ENCODE measurements at places on chromosomes 6 and 20.
A peak's percentile ranks its signal among the peaks of the same experiment; 100 is the strongest.

- peak overlapping the region; percentile 98 for H3K4me3 ChIP-seq
- H3K36me3 ChIP-seq: peaks cover 22% of the 10 kb centered on the region
- H3K27me3 ChIP-seq: peaks cover 2% of the 10 kb centered on the region
- peak overlapping the region; percentile 100 for H3K27ac ChIP-seq
- DNase-seq: no peak
Observed at GRCh38 chr6:33118525-33119123, 42.8 kb downstream of the HLA-DPB1 start.

- H3K4me1 ChIP-seq: peaks cover 59% of the 10 kb centered on the region
- no peaks in the 10 kb centered on the region for H3K36me3 ChIP-seq
- peak within 1 kb of the TSS; percentile 98 for H3K27ac ChIP-seq
- peaks cover 52% of the 10 kb centered on the region for H3K27me3 ChIP-seq
- peak; percentile 81 for DNase-seq
Observed at GRCh38 chr6:122789182-122790027, at the start of gene SMPDL3A. Gene SMPDL3A (plus strand): TSS chr6:122789258. CDS start chr6:122789347, 89 bp downstream.

DNA sequence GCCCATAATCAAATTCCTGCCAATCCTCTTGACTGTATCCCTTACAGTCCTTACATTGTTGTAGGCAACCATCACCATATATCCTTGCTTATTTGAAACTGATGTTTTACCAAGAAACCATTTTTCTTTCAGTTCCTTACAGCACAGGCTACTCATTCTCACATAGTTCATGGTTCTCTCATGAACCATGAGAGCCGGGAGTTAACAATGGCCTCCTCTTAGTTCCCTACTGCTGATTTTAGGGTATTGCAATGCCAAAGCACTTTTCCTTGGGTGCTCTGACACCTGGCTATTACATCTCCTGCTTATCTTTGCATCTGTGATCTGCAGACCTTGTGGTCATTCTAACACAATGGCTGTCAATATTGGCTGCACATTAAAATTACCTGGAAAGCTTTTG lies 133.4 kb downstream of the MYB start:
- H3K4me1 ChIP-seq: 0 out of 2 replicates have a peak, but pooled peaks cover 3% of the 10 kb centered on the region
- DNase-seq: no peak
- no peaks in the 10 kb centered on the region for H3K36me3 ChIP-seq
- H3K27ac ChIP-seq: no peak overlapping the region
- no peak overlapping the region for H3K4me3 ChIP-seq

DNA sequence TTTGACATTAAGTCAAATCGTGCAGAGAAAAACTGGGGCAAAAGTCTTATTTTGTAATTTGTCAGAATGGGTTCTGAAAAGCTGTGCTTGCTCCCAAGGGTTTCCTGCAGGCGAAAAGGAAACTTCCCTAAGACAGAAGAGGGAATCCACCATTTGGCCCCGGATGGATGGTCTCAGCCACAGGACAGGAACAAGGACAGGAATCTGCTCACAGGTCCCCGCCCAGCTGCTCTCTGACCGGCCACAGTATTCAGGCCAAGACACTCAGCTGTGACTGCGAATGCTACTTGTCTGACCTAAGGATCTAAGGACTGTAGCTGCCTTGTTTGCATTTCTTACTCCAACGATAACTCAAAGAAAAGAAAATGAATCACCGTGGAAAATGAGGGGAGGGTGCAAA lies 197.0 kb downstream of the BMP7 start:
- no peak overlapping the region for H3K4me3 ChIP-seq
- peaks cover 55% of the 10 kb centered on the region for H3K4me1 ChIP-seq
- no peaks in the 10 kb centered on the region for H3K36me3 ChIP-seq
- H3K27me3 ChIP-seq: peaks cover 53% of the 10 kb centered on the region
- DNase-seq: no peak

DNA sequence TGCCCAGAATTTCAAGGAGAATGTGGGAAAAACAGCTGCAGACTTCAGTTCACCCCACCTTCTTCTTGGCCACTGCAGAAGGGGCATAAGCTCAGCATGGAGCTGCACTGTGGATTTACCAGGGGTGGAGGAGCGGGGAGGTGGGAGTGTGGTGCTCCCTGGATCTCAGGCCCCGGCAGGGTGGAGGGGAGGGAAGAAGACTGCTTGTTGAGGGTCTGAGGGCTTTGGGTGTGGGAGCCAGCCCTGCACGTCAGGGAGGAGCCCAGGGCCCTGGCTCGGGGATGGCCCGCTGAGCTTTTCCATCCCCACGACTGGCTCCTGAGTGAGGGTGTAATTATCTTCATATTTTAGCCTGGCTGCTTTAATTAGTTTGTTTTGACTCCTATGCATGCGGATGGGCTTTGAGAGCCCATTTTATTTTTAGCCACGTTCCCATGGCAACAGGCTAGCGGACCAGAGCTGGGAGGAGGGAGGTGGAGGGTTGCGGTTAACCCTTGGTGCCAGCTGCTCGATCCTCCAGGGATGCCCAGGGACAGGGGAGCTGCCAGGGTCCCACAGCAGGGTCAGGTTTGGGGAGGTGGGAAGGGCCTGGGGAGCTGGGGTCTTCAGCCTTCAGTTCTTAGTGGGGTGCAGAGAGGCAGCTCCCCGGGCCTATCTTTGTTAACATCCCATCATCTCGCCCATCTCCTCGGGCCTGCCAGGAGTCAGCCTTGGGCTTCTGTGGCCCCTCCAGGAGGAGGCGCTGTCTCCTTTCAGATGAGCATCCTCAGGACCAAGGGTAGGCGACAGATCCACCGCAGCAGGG lies 68.2 kb downstream of the RAB44 start:
- H3K4me3 ChIP-seq: no peak overlapping the region
- H3K36me3 ChIP-seq: no peaks in the 10 kb centered on the region
- H3K27ac ChIP-seq: no peak overlapping the region
- DNase-seq: peak; percentile 91

DNA sequence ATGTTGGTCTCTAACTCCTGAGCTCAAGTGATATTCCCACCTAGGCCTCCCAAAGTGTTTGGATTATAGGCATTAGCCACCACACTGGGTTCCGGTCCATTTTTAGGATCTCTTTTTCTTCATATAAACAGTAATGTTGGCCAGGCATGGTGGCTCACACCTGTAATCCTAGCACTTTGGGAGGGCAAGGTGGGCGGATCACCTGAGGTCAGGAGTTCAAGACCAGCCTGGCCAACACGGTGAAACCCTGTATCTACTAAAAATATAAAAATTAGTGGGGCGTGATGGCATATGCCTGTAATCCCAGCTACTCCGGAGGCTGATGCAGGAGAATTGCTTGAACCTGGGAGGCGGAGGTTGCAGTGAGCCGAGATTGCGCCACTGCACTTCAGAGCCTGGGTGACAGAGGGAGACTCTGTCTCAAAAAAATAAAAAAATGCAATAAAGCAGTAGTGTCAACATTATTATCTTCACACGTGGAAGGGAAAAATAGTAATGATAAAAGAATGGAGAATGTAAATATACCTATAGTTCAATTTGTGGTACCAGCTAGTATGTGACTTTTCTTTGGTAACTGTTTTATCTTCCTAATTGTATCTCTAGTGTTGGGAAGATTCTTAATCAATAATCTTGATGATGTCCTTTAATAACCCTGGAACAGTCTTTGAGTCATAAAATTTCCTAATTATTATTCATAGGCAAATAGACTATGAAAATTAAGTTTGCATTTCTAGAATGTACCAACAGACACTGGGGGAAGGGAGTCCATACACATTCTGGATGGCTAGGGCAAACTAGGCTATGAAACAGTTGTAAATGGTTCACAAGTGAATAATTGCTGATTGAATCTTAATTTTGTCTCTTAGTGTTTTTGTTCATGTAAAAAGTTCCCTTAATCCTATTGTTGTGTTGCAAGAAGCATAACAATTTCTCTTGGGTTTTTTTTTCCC lies 3.6 kb downstream of the PARD6B start:
- peaks cover 51% of the 10 kb centered on the region for H3K4me1 ChIP-seq
- H3K27me3 ChIP-seq: no peaks in the 10 kb centered on the region
- DNase-seq: no peak
- H3K36me3 ChIP-seq: peaks cover 14% of the 10 kb centered on the region

DNA sequence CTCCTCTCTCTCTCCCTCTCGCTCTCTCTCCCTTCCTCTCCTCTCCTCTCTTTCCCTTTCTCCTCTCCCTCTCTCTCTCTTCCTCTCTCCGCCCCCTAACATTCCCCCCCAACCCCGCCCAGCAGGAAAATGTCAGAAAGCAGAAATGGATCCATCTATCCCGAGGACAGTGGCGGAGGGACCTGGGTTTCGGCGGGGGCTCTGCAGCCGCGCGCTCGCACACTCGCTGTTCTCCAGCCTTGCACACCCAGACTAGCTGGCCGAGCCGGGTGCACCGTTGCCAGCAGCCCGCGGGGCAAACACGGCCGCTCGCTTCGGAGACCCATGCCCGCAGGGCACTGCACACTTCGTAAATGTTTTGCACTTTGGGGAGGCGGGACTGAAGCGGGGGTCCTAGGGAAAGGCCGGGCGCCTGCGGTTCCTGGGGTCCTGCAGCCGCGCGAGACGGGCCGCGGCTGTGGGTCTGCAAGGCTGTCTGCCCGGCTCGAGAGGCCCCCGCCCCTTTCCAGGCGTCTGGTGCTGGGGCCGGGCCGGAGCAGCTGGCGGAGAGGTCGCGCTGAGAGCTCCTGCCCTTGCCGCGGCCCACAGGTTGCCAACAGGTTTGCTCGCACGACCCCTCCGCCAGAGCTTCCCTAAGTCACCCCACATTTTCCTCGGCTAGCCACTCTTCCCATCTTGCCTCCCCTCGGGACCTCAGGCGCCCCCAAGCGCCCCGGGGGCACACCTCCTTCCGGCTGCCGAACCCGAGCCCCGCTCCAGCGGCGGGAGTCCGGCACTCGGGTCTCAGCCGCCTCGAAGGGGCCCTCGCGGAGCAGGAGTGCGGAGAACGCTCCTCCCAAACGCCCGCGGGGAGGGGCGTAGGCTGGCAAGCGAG lies 818 bp upstream of the MDGA1 start:
- no peak overlapping the region for H3K27ac ChIP-seq
- DNase-seq: peak; percentile 71
- H3K4me3 ChIP-seq: peak overlapping the region; percentile 88
- peaks cover 23% of the 10 kb centered on the region for H3K4me1 ChIP-seq
- H3K36me3 ChIP-seq: no peaks in the 10 kb centered on the region
- peaks cover 93% of the 10 kb centered on the region for H3K27me3 ChIP-seq

DNA sequence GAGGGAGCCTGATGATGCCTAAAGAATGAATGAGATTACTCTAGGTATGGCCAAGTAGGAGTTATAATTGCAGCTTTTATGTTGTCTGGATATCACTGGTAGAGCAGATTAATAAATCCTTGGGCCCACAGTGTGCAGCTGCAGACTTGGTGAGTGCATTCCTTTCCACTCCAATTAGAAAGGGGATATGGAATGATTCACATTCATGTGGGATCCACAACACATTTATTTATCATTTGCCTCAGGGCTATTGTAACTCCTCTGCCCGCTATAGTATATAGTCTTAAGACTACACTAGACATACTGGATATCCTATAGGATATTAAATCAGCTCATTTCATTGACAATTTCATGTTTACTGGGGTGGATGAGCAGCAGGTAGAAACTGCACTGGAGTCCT lies 11.6 kb upstream of the HLA-G start:
- H3K36me3 ChIP-seq: no peaks in the 10 kb centered on the region
- no peak for DNase-seq
- H3K27me3 ChIP-seq: peaks cover 24% of the 10 kb centered on the region
- no peaks in the 10 kb centered on the region for H3K4me1 ChIP-seq
- H3K4me3 ChIP-seq: no peak overlapping the region

DNA sequence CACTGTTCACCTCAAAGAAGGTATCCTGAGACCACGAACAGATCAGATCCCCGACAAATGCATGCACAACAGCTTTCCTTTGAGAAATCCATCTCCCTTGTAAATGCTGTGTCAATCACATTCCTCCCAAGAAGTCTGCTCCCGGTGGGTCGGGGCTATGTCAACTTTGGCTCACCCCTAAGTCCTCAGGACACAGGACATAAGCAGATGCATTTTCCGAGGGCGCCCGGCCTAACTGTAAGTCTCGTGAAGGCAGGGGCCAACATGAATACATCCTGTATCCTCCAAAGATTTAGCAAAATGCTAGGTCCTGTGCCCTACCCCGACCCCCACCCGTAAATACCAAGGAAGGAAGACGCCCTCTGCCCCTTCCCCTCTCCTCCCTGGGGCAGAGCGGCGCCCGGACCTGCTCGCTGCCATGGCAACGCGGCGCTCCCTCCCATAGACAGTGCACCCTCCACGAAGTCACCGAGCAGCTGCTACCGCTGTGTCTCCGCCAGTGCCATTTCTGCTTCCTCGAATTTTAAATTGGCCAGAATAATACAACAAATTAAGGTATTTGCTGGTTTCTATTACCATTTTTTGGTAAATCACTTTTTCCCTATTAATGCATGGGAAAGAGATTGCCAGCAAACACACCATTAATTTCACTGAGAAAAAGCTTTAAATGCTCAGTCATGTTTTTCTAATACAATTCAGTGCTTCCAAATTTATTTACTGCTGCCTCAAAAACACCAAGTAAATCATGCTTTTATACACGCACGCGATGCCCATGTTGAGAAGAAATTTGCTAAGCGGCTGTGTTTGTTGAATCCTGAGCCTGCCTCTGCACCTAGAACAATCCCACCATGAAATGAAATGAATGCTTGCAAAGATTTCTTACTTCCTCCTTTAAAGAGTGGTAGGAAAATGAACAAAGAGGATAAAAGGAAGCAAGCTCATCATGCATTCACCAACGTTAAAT lies 100.6 kb downstream of the PCSK2 start:
- H3K4me3 ChIP-seq: peak overlapping the region; percentile 43
- peaks cover 9% of the 10 kb centered on the region for H3K4me1 ChIP-seq
- H3K27me3 ChIP-seq: no peaks in the 10 kb centered on the region
- DNase-seq: peak; percentile 29
- H3K27ac ChIP-seq: no peak overlapping the region
